ENCODE measurements at places on chromosomes 11 and 22.

DNA sequence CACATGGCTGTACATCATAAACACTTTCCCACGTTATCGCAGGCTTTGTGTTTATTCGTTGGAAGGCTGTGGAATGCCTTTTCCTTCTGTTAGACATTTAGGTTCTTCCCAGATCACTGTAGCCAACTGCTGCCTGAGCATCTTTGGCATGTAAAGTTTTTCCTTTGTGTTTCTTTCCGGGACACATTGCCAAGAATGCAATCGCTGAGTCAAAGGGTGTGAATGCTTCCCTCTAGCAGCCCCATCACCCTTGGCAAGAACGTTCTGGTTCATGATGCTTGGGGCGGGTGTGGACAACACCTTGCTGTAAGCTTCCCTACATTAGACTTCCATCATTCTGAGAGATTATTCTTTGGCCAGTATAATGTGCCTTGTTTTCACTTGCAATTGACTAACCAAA is 136.2 kb downstream of the OSBP2 start:
- DNase-seq = no peak

DNA sequence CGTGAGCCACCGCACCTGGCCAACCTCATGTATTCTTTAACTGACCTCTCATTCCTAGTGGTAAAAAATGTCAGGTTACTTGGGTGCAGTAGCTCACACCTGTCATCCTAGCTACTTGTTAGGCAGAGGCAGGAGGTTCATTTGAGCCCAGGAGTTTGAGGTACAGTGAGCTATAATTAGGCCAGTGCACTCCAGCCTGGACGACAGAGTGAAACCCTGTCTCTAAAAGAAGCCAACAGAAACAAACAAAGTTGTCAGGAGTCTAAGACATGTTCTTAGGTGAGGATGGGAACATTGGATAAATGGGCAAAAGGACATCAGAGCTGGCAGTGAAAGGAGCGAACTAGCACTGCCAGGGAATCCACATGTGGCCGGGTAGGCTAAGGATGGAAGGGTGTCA is 18.1 kb downstream of the MADD start:
- DNase-seq = no peak

DNA sequence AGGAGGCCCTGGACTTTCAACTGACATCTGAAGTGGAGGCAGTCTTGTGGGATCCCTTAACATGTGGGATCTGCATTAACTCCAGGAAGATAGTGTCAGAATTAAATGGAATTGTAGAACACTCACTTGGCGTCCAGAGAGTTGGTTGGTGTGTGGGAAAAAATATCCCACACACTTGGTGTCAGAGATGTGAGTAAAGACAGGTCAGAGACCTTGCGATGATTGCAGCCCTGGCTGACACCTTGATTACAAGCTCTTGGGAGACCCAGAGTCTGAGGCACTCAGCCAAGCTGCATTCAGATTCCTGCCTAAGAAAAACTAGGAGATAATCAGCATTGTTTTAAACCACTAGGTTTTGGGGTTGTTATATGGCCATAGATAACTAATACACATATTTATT is 7.2 kb upstream of the TPCN2 start:
- no peak for DNase-seq

GRCh38 chr11:24267014-24267413 is 229.8 kb upstream of the LUZP2 start:
- DNase-seq = no peak

DNA sequence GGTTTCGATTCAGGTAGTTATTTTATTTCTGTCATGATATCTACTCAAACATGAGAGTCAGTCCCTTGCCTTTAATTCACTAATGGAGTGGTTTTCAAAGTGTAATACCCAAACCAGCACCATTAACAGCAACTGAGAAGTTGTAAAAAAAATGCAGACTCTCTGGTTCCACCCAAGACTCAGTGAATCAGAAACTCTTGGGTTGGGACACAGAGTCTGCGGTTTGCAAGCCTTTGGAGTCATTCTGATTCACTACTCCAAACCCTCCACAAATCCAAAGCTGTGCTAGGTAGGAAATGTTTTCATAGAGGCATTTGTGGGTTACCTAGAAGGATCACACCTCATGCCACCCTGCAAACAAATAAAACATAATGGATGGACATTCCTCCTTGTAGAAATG is 340.1 kb downstream of the NTM start:
- no peak for DNase-seq

- no peak for DNase-seq
These were observed 258.9 kb upstream of the B3GAT1 start for GRCh38 chr11:134670961-134671370.

DNA sequence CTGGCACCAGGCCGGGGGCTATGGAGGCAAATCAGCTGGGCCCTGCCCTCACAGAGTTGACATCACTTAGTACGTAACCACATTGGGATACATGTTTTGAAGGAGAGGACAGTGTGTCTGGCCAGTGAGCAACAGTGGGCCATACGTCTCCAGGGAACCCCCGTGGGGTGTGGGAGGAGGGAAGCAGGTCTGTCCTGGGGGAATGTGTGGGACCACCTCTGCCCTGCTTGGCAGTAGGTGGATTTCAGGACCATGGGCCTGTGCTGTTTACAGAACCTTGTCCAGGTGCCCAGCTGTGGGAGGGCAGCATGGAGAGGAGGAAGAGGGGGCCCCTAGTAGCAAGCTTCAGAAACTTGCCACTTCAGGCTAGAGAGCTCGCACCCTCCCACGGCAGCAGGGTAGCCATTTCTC is 21.0 kb downstream of the P2RY2 start:
- no peak for DNase-seq

- DNase-seq = no peak
These were observed 30.4 kb upstream of the CRTAM start for GRCh38 chr11:122807731-122808477.

DNA sequence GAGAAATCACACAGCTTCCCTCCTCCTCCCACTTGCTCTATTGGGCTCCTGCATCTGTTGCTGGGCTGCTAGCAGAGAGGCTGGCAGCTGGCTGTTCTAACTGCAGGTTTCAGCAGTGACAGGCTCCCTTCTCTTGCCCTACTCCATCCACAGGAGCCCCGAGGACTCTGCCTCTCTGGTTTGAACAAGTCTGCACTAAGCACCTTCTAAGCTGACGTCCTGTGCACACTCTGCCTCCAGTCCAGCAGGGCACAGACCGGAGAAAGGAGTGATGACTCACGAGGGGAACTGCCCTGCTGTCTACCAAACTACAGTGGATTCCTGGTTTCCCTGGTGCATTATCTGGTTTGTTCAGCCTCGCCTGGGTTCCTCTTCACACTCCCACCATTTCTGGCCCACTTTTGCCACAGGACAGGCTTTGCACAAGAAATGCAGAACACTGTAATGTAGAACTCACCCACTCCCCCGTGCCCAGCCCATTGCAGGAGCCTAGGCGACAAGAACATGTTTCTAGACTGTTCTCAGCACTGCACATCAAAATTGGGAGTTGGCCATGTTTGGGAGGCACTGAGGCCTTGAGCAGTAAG is 26.0 kb downstream of the IL10RA start:
- no peak for DNase-seq

GRCh38 chr11:111932611-111932950 is 4.6 kb upstream of the DIXDC1 start:
- no peak for DNase-seq
